ENCODE measurements at places on chromosomes 3 and 15.

DNA sequence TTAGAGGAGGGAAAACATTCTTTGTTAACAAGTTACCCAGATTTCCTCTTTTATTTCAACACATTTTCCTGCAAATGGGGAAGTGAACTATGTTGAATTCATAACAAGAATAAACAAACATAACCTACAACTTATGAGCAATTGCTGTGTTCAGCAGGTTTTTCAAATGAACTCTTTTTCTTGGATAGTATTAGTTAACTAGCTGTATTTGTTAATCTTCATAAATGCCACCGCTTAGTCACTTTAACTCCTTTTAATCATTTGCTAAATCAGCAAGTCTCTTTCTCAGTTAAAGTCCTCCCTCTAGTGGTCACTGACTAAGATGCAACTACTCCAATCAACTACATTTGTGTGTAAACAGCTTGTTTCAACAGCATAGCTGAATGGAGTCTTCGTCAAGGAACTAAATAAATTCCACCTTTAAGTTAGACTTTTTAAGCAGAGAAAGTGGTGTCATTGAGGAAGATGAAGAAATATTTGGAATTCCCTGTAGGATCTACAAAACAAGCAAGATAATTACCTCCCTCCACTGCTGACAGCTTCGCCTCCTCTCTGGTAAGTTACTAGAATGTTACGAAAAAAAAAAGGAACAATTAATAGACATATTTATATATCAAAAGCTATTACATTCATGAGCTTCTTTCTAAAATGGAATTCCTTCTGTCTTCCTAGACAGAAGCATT, 1122.0 kb downstream of the ROBO1 start:
- DNase-seq, result peak; percentile 77

GRCh38 chr3:132537297-132537696, 59.8 kb upstream of the ACKR4 start:
- peak; percentile 48 for DNase-seq

- peak; percentile 75 for DNase-seq
Measured at GRCh38 chr3:197501879-197502620, 53.7 kb downstream of the BDH1 start.

GRCh38 chr3:49263159-49263889, 13.7 kb downstream of the C3orf62 start:
- DNase-seq, result no peak

DNA sequence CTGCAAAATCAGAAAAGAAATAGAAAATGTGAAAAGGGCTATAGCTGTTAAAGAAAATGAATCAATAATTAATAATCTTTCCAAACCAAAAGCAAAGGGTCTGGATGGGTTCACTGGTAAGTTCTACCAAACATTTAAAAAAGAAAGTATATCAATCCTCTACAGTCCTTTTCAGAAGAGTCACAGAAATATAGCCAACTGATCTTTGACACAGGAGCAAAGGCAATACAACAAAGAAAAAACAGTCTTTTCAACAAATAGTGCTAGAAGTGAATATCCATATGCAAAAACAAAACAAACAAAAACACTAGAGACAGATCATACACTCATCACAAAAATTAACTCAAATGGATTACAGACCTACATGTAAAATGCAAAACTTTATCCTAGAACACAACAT, 32.6 kb downstream of the RFX7 start:
- DNase-seq, result no peak

- DNase-seq, result no peak
Measured at GRCh38 chr15:60134609-60135008, 130.5 kb downstream of the FOXB1 start.

- DNase-seq, result no peak
Measured at GRCh38 chr15:70698426-70698825, 64.9 kb downstream of the UACA start.

DNA sequence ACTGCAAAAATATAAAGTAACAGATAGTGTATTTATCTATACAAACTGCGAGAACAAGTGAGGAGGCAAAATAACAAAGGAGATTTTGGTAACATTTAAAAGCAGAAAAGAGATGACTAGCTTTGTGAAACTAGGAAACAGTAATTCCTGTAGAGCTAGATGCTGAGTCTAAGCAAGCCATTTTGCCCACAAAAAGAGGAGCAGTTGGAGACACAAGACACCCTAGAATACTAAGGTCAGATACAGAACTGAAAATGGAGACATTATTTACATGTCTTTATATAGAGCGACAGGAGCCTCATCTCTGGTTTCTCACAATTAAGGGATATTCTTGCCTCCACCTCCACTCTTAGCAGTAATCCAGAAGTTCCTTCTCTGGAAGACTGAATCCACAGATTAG, 732.4 kb upstream of the GBE1 start:
- no peak for DNase-seq

GRCh38 chr3:94417963-94418455, 355.1 kb downstream of the NSUN3 start:
- DNase-seq, result no peak

DNA sequence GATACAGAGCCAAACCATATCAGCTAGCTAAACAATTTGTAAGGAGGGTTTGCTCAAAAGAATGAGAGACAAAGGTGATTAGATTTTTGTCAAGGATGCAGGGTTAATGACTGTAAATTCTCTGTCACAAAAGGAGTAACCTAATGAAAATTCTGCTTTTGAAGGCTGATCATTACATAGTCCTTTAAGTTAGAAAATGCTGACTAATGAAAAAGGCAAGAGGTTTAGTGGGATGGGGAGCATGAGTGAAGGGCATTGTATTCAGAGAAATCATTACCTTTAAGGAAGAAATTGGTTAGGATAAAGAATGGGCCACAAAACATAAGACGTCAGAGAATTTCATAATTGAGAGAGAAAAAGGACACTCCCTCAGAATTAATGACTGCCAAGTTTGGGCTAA, 97.7 kb downstream of the TP63 start:
- no peak for DNase-seq

- DNase-seq, result no peak
Measured at GRCh38 chr3:196063456-196063855, 18.4 kb downstream of the TFRC start.

DNA sequence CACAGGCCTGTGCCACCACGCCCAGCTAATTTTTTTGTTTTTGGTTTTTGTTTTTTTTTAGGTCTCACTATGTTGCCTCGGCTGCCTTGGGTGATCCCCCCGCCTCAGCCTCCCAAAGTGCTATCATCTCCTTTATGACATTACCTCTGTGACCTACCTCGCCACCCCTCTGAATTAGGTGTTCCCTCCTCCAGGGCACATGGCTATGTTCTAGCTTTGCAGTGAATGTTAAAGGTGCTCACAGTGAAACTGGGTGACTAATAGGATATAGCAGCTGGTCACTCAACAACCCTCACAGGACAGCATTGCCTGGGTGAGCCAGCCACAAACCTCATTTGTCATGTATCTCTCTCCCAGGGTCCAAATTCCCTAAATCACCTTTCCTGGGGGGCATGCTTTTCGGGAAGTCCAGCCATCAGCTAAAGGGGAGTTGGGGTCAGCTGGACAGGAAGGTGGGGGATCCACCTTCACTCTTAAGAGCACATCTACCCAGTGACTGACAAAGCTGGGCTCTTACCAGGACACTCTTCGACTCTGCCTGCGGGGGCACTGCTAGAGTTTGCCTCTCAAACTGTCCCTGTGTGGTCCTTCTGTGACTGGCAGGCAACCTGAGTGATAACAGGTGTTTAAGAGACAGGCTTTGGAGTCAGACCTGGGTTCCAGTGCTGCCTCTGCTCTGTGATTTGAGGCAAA, 1.6 kb upstream of the TTLL3 start:
- DNase-seq, result peak; percentile 68

DNA sequence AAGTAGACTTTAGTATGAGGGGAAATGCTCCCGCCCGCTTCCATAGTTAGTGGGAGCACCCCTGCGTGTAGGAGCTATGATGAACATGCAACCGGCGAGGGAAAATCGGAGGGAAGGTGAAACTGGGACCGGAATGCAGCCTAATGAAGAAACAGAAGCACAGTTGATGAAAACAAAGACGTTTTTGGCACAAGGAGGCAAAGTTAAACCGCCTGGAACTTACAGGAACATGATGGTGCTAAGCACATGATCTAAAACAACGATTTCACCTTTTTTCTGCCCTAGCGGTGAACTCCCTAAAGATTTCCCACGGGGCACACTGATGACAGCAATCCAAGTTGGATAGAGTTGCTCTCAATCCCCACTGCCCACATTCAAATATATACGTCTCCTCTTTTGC, 49.4 kb upstream of the SPATA12 start:
- no peak for DNase-seq

GRCh38 chr3:132236701-132237651, 80.2 kb upstream of the ACP3 start:
- no peak for DNase-seq

GRCh38 chr3:69764121-69764741, 25.0 kb downstream of the MITF start:
- no peak for DNase-seq

Measured in ELR (cell line).